ENCODE measurements at places on chromosomes 5 and 9.

- DNase-seq, result no peak
Measured at GRCh38 chr5:36346896-36347690, 45.4 kb upstream of the RANBP3L start.

- no peak for DNase-seq
Measured at GRCh38 chr5:157216391-157217142, 35.9 kb downstream of the ITK start.

DNA sequence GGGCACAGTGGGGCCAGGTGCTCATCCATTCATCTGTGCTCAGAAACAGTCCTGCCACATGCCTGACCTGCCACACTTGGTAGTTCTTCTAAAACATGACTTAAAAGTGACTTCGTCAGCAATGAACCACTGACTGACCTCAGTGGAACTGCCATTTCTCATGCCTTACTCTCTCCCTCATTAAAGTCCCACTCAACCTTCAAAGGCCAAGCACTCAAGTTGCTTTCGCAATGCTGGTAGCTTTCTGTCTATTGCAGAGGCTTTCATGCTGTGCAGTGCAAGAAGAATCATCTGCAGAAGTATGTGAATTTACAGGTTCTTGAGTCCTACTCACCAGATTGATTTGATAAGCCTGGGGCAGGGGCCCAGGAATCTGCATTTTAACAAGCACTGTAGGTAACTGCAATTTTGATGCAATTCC, 23.9 kb downstream of the B4GALT1 start:
- DNase-seq, result no peak

- no peak for DNase-seq
Measured at GRCh38 chr5:72559866-72560766, 52.9 kb upstream of the ZNF366 start.

DNA sequence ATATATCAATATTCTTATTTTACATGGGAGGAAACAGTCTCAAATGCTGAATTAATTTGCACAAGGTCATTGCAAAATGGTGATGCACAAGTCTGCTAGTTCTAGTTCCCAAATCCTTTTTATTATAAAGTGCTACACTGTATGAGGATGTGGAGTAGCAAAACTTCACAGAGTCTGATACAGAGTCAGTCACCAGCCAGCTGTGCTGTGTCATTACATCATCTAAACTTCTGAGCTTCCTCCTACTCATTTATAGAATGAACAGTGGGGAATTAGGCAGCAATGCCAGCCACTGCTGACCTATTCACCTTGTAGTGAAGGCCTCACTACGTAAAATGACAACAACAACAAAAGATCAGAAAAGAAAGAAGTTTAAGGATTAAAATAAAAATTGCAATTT, 357.8 kb downstream of the TMEM167A start:
- no peak for DNase-seq

DNA sequence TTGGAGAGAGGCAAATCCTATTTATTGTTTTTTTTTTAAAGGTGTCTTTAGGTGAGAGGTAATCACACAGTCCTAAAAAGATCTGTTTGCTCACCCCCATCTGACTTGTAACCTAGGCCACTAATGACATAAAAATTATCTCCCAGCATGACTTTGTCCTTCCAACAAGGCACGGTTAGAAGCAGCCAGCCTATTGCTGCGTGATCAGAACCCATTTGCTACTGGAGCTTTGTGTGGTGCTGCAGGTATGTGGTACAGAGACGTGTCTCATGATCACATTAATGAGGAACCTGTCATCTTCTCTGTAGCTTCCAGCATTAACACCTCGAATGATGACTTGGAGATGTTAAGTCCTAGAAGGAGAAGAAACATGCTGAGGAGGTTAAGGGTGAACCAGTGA, 555.8 kb upstream of the TLE4 start:
- DNase-seq, result no peak

GRCh38 chr5:154844809-154845208, 5.6 kb downstream of the FAXDC2 start:
- peak; percentile 11 for DNase-seq

DNA sequence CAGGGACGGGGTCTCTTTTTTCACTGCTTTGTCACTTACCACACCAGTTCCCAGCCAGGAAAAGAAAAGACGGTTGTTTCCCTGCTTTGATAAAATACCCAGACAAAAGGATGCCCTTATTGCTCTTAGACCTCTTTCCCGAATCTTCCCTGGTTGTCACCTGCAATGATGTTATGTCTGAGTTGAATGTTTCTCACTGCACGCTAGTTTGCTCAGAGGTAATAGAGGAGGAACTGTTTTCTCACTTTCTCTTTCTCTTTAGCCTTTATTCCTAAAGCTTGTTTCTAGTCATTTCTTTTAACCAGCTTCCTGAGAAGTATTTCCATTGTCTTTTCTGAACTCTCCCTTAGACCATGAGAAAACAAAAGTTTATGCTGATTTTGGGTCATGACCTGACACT, 32.9 kb downstream of the ACER2 start:
- DNase-seq, result no peak

DNA sequence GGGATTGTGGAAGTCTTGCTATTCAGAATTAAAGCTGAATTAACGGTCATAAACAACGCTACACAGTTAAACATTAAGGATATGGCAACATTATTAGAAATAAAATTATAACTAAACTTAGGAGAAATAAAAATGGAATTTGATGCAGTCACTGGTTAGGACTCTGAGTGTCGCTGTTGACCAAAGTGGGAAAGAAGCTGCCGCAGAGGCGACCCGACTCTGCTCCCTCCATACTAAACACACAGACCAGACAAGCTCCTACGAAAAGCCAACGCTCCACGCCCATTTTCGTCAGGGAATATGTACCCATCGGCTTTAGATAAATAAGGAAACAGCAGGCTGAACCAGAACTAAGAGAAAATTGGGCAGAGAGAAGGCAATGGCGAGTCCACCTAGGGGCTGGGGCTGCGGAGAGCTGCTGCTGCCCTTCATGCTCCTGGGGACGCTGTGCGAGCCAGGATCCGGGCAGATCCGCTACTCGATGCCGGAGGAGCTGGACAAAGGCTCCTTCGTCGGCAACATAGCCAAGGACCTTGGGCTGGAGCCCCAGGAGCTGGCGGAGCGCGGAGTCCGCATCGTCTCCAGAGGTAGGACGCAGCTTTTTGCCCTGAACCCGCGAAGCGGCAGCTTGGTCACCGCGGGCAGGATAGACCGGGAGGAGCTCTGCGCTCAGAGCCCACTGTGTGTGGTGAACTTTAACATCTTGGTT, at the start of gene PCDHGA5:
Gene PCDHGA5, plus strand, starts transcription at position 211 of the 709 bp plus-strand sequence. Its CDS starts 169 bp downstream, at position 380.
- DNase-seq, result no peak

GRCh38 chr9:123419721-123420591, 64.0 kb downstream of the CRB2 start:
- DNase-seq, result no peak

- DNase-seq, result no peak
Measured at GRCh38 chr5:39521940-39522590, 97.3 kb upstream of the DAB2 start.

GRCh38 chr5:158639881-158640592, 459.7 kb downstream of the EBF1 start:
- DNase-seq, result no peak

- DNase-seq, result no peak
Measured at GRCh38 chr5:31413030-31413812, 118.7 kb downstream of the DROSHA start.
